ENCODE measurements at places on chromosomes 1 and 21. TPM values are rescaled to one million over a fixed set of nuclear protein-coding genes. Genes with fewer than 3 reads are reported as not detected.

Gene PTPN7
- total RNA-seq = 119 TPM

Gene AVPR1B
- not detected for total RNA-seq

Gene TGFBR3
- total RNA-seq = 3.3 TPM

Gene F11R
- 26.9 TPM for total RNA-seq

Gene LHX8
- total RNA-seq = not detected

Gene LAMB3
- total RNA-seq = 13.0 TPM

Gene GBP6
- 0.07 TPM for total RNA-seq

Gene ASCL5
- total RNA-seq = not detected

Gene PTBP2
- total RNA-seq = 13.1 TPM

All from activated naive CD4-positive, alpha-beta T cell treated with anti-CD3 and anti-CD28 coated beads for 36 hours (primary cell).